ENCODE measurements at places on chromosomes 1 and 21. TPM values are rescaled to one million over a fixed set of nuclear protein-coding genes. Genes with fewer than 3 reads are reported as not detected.

GRCh38 chr1:199868777-199869176 lies 158.7 kb upstream of the NR5A2 start:
- H3K4me1 ChIP-seq = no peaks in the 10 kb centered on the region
- no peaks in the 10 kb centered on the region for H3K36me3 ChIP-seq
- peaks cover 19% of the 10 kb centered on the region for H3K27me3 ChIP-seq
- no peak overlapping the region for H3K27ac ChIP-seq
- DNase-seq = no peak
- H3K4me3 ChIP-seq = no peak overlapping the region

- H3K4me3 ChIP-seq = no peak overlapping the region
- H3K36me3 ChIP-seq = peaks cover 8% of the 10 kb centered on the region
- H3K27me3 ChIP-seq = no peaks in the 10 kb centered on the region
- H3K27ac ChIP-seq = peak overlapping the region; percentile 57
- H3K4me1 ChIP-seq = peaks cover 8% of the 10 kb centered on the region
These were observed 10.4 kb downstream of the KDM4A start for GRCh38 chr1:43660355-43660754.

DNA sequence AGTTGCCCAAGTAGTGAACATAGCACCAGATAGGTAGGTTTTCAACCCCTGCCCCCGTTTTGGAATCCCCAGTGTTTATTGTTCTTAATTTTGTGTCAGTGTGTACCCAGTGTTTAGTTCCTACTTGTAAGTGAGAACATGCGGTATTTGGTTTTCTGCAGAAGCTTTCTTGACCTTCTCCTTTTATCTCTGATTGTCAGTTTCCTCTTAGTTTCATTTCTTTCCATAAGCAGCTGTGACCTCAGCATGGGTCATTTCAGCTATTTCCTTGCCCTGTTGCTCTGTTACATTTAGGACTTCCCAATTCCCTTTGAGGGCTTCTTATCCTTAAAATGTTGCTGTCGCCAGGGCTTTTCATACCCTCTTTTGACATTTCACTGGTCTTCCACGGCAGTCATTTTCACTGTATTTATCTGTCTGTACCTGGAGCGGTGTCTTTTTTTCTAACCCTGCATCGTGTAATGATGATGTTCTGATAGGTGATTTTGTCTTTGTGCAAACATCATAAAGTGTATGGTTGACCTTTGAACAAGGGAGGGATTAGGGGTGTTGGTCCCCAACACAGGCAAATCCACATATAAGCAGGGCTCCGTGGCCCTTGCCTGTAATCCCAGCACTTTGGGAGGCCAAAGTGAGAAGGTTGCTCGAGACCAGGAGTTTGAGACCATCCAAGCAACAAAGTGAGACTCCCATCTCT lies 15.0 kb downstream of the ITSN1 start:
- no peak overlapping the region for H3K4me3 ChIP-seq
- no peak overlapping the region for H3K27ac ChIP-seq
- H3K36me3 ChIP-seq = peaks cover 2% of the 10 kb centered on the region
- no peak for DNase-seq

GRCh38 chr1:220962031-220962751 lies 82.9 kb downstream of the HLX start:
- H3K27me3 ChIP-seq = peaks cover 6% of the 10 kb centered on the region
- H3K36me3 ChIP-seq = no peaks in the 10 kb centered on the region
- H3K4me1 ChIP-seq = no peaks in the 10 kb centered on the region
- no peak for DNase-seq
- no peak overlapping the region for H3K4me3 ChIP-seq

- peaks cover 2% of the 10 kb centered on the region for H3K36me3 ChIP-seq
- H3K4me3 ChIP-seq = no peak overlapping the region
- no peaks in the 10 kb centered on the region for H3K27me3 ChIP-seq
- no peak overlapping the region for H3K27ac ChIP-seq
These were observed 28.4 kb upstream of the RUNX1 start for GRCh38 chr21:35077466-35077865.

GRCh38 chr1:100921110-100921706 lies 25.3 kb downstream of the SLC30A7 start:
- H3K4me1 ChIP-seq = peaks cover 33% of the 10 kb centered on the region
- H3K27ac ChIP-seq = peak overlapping the region; percentile 16
- no peak for DNase-seq
- H3K27me3 ChIP-seq = no peaks in the 10 kb centered on the region
- H3K36me3 ChIP-seq = peaks cover 4% of the 10 kb centered on the region

DNA sequence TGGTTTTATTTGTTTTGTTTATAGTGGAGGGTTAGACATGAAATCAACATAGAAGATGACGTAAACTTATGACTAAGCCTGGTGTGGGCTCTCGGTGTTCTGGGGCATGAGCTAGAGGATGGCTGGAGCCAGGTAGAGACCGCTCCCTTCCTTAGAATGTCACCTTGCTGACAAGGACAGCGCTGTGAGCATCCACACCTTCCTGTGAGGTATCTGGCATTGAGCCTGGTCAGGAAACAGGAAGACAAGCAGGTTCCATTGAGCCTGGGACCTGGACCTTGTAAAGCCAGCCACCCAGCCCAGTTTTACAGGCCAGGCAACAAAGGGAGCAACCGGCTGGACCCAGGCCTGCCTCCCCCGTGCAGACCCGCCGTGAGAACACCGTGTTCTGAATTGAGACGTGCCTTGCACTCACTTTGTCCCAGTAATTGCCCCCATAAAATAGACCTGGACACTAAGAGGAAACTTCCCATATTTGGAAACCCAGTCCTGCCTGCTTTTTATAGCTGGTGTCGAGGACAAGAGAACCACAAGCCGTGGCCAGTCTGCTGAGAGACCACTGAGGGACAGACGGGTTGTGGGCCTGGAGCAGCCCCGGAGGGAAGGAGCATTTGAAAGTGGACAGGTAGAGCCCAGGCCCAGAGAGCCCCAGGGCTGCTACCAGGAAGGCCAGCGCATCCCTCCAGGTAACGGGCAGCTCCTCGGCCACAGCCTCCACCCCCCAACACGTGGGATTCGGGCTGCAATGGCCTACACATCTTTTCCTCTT lies 78.0 kb downstream of the PDE9A start:
- no peak overlapping the region for H3K27ac ChIP-seq
- DNase-seq = no peak
- no peaks in the 10 kb centered on the region for H3K27me3 ChIP-seq
- H3K4me3 ChIP-seq = no peak overlapping the region
- H3K4me1 ChIP-seq = peaks cover 22% of the 10 kb centered on the region

GRCh38 chr1:68010090-68010489 lies 40.3 kb downstream of the DIRAS3 start:
- H3K4me3 ChIP-seq = no peak overlapping the region
- no peak for DNase-seq
- no peaks in the 10 kb centered on the region for H3K36me3 ChIP-seq

GRCh38 chr1:5718831-5719632 lies 273.2 kb downstream of the NPHP4 start:
- H3K27me3 ChIP-seq = peaks cover 16% of the 10 kb centered on the region
- no peak for DNase-seq
- no peaks in the 10 kb centered on the region for H3K4me1 ChIP-seq
- H3K4me3 ChIP-seq = no peak overlapping the region

DNA sequence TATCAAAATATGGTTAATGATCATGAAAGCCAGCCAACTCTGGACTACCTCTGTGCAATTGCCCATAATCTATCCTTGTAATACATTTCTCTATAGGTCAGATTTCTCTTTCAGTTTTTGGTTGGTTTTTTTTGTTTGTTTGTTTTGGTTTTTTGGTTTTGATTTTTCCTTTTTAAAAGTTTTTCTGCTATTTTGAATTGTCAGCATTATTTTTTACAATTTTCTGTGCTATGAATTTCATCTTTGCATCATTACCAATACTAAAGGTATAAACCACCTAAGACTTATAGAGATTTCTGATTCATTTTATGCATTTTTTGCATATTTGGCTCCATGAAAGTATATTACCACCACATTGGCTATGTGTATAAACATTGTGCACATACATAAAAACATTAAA lies 799.6 kb downstream of the ADGRL2 start:
- no peak overlapping the region for H3K27ac ChIP-seq
- H3K27me3 ChIP-seq = no peaks in the 10 kb centered on the region
- no peak overlapping the region for H3K4me3 ChIP-seq

DNA sequence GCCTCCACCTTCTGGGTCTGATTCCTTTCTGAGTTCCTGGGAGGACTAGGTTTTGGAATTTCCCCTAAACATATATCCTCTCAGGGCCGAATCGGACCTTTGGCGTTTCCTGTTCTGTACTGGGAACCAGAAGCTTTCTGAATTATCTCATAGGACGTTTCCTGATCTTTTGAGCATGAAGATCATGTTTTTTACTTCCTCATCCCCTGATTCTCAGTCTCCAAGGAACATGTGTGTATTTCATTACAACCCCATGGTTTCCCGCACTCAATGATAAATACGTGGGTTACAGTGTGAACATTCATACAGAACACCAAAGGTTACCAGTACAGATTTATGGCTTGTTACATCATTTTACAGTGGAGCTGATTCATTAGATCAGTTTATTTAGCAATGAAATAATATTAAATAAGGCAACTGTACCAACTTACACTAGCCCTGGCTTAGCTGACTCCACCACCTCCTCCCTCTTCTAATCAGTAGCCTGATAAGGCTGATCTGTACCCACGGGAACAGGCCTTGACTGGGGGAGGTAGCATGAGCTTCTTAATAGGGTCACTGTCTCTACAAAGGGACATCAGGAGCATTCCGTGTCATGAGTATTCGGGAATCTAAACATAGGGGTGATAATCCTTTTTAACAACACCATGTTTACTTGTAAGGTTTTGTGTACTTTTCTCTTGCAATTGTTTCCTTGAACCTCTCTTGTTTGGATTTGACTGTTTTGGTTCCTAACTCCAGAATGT lies 57.8 kb upstream of the ERRFI1 start:
- H3K27ac ChIP-seq = no peak overlapping the region
- H3K4me1 ChIP-seq = peaks cover 2% of the 10 kb centered on the region
- peaks cover 4% of the 10 kb centered on the region for H3K27me3 ChIP-seq

- H3K4me3 ChIP-seq = peak overlapping the region; percentile 67
- DNase-seq = no peak
These were observed 1.7 kb downstream of the ACBD6 start for GRCh38 chr1:180500689-180501088.

GRCh38 chr1:228272831-228273571 lies 65.2 kb downstream of the OBSCN start:
- H3K4me1 ChIP-seq = peaks cover 25% of the 10 kb centered on the region
- H3K27me3 ChIP-seq = no peaks in the 10 kb centered on the region
- H3K27ac ChIP-seq = no peak overlapping the region
- peak; percentile 9 for DNase-seq
- no peak overlapping the region for H3K4me3 ChIP-seq

- H3K36me3 ChIP-seq = no peaks in the 10 kb centered on the region
- H3K27me3 ChIP-seq = peaks cover 56% of the 10 kb centered on the region
- H3K4me3 ChIP-seq = no peak overlapping the region
These were observed 23.4 kb downstream of the DMRTB1 start for GRCh38 chr1:53482441-53483153.

CEP170 gene
- 26.5 TPM for total RNA-seq

CASQ2 gene
- total RNA-seq = not detected

GJA4 gene
- not detected for total RNA-seq

LDLRAD1 gene
- not detected for total RNA-seq

RC3H1 gene
- 41.7 TPM for total RNA-seq

C1orf185 gene
- total RNA-seq = not detected

NUDT4B gene
- not detected for total RNA-seq

Data from T-helper 17 cell (primary cell).